ENCODE measurements at places on chromosomes 4 and X.

DNA sequence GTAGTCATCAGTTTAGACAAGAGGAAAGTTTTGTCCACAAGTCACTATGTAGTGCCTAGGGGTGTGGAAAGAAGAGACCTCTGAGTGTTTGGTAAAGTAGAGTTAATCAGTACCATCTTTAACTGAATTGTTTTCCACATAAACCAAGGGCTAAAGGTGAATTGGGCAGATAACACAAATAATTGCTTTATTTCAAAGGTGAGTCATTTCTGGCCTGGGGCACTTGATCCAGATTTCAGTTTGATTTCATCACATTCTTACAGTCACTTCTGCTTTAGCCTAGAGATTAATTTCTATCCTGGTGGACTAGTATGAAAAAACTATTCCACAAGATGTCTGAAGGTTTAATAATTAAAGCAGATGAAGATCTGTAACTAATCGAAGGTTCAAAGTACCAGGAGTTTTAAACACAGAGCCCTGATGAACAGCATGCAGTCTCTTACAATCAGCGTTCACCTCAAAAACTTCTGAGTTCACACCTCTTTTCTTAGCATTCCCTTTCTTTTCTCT, 74.5 kb upstream of the BOD1L1 start:
- DNase-seq = no peak

DNA sequence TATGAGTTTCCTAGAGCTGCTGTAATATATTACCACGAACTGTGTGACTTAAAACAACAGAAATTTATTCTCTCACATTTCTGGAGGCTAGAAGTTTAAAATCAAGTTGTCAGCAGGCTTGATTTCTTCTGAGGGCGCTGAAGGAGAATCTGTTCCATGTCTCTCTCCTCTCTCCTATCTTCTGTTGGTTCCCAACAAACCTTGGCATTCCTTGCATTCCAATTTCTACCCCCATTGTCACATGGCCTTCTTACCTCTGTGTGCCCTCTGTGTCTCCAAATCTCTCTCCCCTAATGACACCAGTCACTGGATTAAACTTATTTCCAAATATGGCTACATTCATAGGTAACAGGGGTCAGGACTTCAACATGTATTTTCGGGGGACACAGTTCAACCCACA, 672.7 kb downstream of the RPA4 start:
- no peak for DNase-seq

DNA sequence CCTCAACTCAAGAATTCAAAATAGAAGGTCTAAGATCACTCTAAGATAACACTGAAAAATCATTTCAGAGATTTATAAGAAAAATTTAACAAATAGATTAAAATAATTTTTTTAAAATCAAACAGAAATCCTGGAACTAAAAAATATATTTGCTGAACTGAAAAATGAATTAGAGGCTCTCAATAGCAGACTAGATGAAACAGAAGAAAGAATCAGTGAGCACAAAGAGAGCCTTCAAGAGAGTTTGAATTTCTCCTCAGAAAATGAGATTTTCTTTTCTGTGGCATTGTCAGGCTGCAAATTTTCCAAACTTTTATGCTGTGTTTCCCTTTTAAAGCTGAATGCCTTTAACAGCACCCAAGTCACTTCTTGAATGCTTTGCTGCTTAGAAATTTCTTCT, 335.0 kb upstream of the SLC7A11 start:
- no peak for DNase-seq

- no peak for DNase-seq
Measured at GRCh38 chr4:787561-787981, 38.4 kb downstream of the CPLX1 start.

DNA sequence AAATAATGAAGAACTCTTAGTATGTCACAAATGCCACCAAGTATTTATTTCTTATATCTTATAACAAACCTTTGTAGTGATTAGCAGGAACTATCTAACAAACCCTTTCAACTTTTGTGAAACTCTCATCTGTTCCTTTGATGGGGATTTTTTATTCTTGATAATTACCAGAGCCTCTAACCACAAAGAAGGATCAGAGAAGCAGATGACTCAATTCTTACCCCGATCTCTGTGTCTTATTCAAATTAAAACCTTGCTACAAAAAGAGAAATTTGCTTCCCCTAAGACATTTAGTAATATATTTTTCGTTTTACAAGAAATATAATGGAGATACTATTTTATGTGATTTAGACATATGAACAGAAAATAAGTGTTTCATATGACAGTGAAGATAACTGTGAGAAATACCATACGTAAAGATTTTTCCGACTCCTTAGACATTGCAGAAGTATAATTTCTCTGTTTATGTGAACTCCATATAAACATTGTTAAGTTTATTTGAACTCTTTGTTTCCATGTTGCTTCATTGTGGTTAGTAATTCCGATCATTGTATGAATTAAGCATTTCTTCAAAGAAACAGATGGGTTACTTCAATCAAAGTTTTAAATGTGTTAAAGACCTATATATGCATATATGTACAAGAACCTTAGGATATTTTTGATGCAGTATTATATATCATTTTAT, 205.4 kb downstream of the CFAP299 start:
- DNase-seq = no peak

DNA sequence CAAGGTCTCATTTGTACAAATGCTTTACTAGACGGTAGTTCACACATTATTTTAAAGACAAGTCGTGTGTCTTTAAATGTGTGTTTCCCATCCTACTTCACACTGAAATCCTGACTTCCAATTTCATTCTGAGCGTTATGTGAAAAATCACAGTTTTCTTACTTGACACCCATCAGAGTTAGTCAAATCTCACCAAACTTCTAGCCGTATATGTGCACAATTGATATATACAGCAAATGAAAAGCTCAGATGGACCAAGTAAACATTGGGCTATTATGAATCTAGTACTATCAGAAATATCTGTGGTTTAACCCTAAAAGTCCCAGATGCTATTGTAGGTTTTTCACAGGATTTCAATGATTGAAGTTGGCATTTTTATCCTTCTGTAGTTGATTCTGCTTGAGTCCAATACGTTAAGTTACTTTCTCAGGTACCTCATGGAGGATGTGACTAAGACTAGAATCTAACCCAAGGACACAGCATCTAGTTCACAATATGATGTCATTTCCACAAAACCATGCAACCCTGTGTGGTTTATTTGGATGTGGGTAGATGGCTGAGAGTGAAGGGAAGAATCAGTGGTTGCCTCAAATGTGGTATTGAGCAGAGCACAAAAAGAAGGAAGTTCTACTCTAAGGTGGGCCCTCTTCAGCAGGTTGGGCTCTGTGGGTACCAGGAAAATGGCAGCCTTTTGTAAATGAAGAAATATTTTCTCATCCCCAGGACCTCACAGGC, 22.1 kb upstream of the TRIM60 start:
- DNase-seq = no peak

DNA sequence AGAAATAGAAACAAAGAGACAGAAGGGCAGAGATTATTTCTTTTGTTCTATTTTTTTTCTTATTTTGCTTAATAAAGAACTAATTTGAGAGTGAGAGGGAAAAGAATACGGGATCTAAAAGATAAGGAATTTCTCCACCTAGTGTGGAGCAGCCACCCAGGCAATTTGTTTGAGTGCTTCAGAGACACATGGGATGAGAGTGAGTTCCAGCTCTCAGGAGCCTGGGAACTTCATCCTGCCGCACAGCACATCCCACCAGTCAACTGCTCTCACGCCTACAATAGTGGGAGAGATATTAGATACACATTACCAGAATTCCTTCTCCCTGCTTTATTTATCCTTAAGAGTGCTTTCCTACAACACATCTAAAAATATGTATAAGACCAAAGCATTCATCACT, 946.4 kb downstream of the PDHA2 start:
- no peak for DNase-seq

DNA sequence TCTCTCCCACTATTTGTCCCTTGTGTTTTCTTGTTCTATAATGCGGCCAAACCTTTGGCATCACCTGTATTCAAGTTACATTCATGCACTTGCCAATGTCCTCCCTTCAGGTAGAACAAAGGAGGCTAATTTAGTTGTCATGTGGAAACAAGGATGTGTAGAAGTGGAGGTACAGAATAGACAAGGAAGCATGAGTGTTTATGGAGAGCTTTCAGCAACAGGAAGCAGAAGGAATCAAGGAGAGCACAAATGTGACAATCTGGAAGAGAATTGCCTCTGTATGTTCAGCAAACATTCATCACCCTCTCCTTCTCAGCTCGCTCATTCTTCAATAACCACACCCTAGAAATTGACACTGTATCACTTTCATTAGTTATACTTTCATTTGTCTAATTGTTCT, 103.4 kb downstream of the SLC7A11 start:
- DNase-seq = no peak

DNA sequence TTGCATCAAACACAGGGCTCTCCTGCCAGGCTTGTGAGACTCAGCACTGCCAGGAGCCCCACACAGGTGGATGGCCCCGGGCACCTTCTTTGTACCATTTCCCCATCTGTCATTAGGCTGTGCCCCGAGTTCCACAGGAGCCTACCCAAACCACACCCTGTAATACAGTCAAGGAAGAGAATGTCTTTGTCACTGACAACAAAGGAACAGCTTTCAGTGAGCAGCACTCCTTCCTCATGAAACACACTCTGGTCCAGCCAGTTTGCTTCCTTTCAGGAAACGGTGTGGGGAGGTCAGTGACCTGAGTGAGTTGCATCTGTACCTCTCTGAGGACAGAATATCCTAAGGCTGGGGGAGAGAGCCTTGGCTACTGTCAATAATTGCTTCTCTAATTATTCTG, 53.7 kb downstream of the LNX1 start:
- DNase-seq = no peak

- no peak for DNase-seq
Measured at GRCh38 chrX:40544343-40545266, 36.2 kb upstream of the ATP6AP2 start.

DNA sequence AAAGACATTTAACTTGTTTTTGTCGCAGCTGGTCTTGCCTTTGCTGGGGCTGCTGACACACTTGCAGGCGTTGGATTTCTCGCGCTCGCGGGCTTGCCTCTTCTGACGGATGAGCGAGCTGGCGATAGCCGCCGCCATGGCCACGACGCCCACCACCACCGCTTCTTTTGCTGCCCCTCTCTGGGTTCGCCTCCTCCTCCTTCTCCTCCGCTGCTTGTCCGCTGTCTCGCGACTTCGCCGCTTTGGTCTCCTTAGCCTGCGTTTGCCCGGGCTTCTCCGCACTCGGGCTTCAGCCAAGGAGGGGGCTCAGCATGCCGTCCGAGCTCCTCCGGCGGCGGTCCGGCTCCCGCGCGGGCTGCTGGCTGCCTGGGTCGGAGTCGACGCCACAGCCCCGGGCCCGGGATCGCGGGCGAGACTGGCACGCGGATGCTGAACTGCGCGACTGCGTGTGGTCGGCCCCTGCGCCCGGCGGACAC, 613 bp downstream of the FGF13 start:
- no peak for DNase-seq

DNA sequence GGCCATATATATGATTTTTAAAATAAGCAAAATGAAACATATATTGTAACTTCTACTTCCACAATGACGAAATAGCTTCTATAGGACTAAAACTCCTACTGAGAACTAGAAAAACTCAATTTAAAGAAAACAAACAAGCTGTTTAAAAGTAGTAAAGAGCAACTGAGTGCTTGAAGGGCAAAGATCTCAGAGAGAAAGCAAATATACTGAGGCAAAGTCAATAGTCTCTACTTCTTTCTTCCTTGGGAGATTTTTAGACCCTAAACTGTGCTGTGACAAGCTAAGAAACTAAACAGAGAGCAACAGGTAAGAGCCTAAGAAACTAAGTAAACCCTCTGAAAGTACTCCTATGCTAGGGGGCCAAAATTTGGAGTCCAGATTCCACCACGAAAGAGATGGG, 8.6 kb downstream of the RCHY1 start:
- DNase-seq = no peak

GRCh38 chrX:12447448-12448064, 309.3 kb downstream of the FRMPD4 start:
- no peak for DNase-seq

DNA sequence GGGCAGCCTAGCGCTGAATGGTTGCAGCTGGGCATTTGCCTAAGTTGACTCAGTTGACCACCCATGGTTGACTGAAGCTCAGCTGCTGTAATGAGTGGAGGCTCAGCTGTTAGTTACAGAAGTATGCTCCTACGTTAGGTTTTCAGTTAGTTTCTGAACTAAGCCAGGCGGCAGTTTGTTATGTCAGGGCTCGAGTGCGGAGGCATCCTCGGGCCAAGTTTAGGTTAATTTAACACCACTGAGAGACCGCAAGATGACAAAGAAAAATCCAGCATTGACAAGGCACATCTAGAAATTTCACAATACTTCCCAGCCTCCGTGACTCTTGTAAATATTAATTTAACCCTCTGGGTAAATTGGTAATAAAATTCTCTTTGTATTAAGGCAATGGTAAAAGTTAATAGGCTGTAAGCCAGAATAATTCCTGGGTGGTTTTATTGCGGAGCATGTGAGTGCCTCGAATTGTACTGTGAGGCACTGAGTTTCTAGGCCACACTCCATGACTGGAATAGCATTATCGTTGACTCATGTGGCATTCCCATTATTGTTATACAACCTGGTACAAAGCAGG, 33.1 kb upstream of the CDKN2AIP start:
- no peak for DNase-seq

DNA sequence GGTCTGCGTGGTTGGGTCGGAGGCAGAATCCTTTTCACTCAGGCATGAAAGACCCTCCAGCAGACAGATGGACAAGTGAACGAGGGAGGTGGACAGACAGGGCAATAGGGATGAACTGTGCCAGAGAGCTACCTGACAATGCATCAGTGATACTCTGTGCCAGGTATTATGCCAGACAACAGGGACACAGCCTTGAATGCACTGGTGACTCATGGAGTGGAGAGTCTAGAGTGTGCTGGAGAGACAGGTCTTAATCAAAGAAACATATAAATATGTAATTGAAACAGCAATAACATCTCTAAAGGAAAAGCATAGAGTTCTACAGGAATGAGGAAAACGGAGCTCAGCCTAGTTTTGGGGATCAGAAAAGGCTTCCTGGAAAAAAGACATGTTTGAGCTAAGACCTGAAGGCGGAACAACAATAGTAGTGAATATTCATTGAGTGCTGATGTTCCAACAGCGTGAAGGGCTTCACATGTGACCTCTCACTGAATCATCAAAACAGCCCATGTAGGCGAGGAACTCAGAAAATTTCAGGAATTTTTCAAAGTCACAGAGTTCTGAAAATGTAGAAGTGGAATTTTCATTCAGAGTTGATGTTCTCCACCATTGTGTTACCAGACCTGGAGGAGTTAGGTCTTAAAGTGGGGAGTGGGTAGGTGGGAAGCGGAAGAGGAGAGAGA, 20.0 kb upstream of the FGFBP2 start:
- no peak for DNase-seq

- no peak for DNase-seq
Measured at GRCh38 chr4:145153181-145153903, 27.0 kb downstream of the OTUD4 start.

GRCh38 chrX:126394681-126395080, 157.9 kb downstream of the DCAF12L1 start:
- no peak for DNase-seq

- DNase-seq = no peak
Measured at GRCh38 chrX:97065973-97066372, 182.3 kb downstream of the RPA4 start.

GRCh38 chrX:101617211-101618191, at the start of gene ARMCX6:
TSS of gene ARMCX6 (minus strand) at chrX:101618000. CDS start at chrX:101616620, 1,380 bp downstream.
- DNase-seq = peak; percentile 70

GRCh38 chr4:106034220-106034619, 138.9 kb downstream of the NPNT start:
- no peak for DNase-seq
